ENCODE measurements at places on chromosomes 2 and 18.
A peak's percentile ranks its signal among the peaks of the same experiment; 100 is the strongest.

DNA sequence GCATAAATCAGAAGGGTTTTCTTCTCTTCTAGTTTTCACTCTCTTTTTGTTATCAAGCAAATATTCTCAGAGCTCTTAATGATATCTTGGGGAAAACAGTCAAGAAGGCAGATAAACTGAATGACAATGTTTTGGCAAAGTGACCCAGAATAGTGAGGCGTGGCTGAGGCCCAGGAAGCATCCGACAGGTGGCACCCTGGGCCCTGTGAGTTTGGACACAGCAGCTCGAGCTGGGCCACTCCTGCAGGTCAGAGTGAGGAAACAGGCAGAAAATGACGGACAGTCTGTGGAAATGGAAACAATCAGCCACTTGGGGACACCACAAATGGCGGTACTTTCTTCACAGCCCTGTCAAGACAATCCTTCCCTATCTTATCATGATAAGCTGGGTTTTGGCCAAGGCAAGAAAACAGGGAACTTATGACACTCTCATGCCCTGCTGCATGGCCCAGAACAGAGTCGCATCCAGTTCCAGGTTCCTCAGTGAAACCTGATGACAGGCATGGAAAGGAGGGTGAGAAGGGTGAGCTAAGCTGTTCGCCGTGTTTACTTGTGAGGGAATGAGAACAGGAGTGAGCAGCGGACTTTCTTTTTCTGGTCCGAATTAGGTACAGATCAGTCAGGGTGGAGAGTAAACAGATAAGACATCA, 32.1 kb downstream of the MRPL44 start:
- no peak for DNase-seq

DNA sequence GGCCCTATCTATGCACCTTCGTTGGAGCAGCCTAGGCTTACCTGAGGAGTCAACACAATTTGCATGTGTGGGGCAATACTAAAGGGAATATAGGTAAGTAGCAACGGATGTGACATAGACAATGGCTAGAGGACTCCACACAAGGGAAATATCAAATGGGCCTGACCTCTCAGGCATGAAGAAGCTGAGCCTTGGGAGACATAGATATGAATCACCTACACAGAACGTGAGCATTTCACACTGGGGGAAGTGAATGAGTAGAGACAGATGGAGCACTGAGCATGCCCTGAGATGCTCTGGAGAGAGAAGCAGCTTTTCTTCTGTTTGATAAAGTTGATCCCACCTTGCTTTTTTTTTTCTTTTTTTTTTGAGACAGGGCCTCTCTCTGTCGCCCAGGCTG, 97.9 kb downstream of the ATL2 start:
- DNase-seq: no peak

DNA sequence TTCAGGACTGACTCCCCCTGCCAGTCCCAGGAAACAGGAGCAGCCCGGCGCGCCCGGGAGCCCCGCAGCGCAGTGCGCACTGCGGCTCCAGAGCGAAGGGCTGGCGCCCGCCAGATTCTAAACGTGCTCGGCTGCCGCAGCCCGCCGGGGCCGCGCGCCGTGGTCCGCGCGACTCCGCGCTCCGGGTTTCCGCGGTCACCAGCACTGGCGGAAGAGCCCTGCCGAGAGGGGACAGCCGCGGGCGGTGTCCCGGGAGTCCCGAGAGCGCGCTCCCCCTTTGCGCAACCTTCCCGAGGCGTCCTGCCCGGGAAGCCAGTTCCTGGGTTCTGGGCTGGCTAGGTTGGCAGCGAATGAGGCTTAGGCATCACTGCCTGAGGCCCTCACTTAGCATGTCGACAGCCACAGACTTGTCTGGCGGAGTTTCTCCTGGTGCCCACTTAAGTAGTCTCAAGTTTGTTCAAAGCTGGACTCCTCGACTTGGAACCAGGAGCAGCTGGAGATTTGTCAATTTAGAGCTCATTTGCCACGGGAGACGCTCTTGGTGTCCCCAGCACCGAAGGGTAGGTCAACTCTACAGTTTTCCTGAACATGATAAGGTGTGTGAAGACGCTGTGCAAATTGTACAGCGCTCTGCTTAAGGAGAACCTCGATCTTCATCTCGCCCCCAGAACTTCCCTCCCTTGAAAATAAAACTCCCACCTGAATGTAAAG, 1.5 kb upstream of the VSNL1 start:
- peak; percentile 80 for DNase-seq

DNA sequence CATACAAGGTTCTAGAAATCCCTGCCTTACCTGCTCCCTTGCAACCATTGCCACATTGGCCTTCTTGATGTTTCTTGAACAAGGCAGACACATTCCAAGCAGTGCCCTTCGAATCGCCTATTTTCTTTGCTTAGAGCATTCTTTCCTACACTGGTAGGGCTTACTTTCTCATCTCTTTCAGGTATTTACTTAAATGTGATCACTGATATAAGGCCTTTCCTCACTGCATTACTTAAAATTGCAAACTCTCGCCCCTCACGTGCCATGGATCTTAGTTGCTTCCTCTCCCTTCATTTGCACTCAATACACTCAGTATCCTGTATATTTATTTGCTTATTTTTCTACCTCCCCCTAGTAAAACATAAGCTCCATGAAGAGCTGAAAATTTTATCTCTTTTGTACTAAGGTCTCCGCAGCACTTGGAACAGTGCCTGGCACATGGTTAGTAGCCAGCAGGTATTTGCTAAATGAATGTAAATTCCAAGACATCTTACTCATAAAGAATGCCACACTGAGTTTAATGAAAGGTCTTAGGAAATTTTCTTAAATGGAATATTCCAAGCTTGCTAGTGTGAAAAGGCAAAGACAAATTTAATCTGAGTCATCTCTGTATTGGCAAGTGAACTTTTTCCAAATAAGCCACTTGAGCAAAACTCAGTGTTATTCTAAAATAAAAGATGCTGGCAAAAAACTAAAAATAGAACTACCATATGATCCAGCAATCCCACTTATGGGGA, 42.4 kb upstream of the FIGN start:
- DNase-seq: no peak

GRCh38 chr2:200728630-200729029, 83.1 kb upstream of the BZW1 start:
- no peak for DNase-seq

DNA sequence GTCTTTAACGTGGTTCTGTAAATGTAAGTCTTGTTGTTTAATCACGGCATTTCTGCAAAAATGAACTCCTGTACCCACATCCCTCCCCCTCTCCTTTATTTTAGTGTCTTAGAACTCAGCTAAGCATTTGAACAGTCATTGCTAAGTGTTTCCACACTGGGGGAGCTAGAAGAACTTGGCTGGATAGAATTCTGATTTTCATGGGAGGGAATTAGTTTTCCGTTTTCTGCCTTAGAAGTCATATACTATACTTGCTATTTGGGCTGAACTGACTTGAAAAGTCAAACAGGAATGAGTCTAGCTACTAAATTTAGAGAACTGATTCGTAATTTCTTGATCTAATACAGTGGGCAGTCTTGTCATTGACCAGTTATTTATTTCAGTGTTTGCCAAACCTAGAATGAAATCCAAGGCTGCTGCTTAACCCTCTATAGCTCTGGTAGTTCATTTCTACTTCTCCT, 61.1 kb downstream of the FMNL2 start:
- no peak for DNase-seq

GRCh38 chr2:156343940-156344301, 11.4 kb upstream of the NR4A2 start:
- no peak for DNase-seq

DNA sequence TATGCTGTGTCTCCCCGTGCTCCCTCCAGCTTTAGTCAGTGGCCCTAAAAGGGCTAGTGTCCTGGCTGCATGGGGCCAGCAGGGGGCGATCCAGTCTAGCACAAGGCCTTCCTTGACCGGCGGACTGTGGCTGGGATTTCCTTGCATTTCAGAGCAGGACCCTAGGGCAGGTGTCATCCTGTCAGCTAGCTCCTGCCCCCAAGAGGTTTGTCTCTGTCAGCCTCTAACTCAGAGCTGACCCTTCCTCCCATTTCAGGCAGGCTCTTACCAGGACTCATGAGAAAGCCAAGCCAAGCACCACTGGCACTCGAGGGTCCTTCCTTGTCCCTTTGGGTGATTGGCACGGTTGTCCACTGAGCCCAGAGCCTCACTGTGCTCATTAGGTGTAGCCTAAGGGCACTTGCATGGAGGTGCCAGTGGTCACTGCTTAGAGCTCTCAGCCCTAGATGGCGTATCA, 140.3 kb downstream of the RPIA start:
- DNase-seq: no peak

GRCh38 chr2:6877402-6878304, at the start of gene RSAD2:
Gene RSAD2, plus strand, starts transcription at chr2:6877777. Its CDS starts 24 bp downstream, at chr2:6877801.
- no peak for DNase-seq

- no peak for DNase-seq
These were observed 829.3 kb upstream of the ID2 start for GRCh38 chr2:7852546-7852945.

- no peak for DNase-seq
These were observed 43.9 kb downstream of the ACVR2A start for GRCh38 chr2:147888680-147889079.

DNA sequence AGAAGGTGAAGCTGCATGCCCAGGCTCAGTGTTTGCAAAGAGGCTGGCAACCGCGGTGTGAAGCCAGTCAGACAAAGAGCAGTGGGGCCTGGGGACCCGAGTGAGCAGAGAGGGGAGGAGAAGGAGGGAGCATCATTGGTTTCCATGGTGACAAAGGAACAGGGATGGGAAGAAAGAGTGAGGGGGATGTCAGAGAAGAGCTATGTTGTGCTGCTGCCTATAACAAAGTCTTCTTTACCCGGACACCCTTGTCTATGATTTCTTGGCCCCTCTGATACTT, 14.5 kb downstream of the TMEM247 start:
- DNase-seq: no peak

GRCh38 chr2:84855731-84856130, 25.2 kb downstream of the TRABD2A start:
- DNase-seq: no peak

- DNase-seq: no peak
These were observed 648.5 kb downstream of the IRS1 start for GRCh38 chr2:226151157-226151556.

GRCh38 chr2:241724975-241725870, 9.2 kb upstream of the D2HGDH start:
- DNase-seq: no peak

DNA sequence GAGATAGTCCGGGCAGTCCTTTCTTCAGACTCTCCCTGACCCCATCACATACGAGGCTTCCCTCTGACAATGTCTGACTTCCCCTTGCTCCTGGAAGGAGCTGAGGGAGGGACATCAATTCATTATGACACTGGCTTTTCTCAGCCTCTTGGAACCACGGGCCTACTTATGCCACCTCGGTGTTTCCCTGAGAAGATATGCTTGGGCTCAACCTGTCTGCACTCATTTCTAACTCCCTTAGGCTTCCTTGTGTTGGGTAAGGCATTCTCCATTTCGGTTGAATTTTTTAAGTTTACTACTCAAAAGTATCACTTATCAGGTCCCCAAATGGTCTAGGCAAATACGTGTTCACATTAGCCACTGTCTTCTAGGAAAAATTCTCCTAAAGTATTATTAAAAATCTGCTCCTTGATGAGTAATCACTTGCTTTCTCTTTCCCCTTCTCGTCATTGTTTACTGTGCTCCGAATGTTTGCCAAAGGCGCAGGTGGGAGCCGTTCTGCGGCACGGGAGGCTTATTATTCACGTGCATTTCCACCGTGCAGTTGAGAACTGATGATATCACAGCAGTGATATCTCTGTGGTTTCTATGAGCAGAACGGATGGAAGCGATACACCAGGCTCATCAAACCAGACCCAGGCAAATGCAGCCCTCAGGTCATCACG, 33.1 kb downstream of the ARL4C start:
- no peak for DNase-seq

DNA sequence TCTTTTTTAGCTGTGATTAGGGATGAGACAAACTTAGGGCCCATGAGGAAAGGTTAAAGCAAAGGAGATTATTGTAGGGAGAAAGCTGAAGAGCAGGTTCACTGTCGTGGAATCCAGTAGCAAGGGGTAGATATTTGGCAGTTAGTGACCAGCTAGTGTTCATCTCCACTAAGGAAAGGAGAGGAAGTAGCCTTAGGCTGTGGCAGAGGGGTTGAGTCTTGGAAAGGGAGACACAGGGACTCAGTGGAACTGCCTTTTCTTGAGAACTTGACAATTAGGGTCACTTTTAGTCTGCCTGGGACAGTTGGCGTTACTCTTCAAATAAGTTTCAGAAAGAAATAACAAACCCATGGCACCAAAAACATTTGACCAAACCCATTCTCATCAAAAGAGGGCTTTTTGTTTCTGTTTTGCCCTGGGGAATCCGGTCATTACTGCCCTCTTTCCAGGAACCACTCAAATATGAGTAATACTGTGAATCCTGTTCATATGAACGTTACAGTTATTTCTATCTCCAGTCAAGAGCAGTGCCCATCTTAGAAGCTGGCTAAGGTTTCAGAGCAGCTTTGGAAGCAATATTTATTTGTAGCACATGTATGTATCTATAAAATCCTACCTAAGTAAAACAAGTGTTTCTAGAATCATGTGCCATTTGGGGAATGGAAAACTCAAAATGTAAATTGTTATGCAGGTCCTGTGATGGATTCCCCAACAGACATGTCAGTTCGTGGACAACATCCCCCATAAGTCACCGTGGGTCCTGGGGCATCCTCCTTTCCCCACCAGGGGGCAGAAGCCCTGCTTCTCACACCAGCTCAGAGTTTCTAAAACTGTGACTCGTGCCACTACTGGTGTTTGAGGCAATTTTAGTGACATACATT, 77.3 kb upstream of the PHLPP1 start:
- DNase-seq: no peak

DNA sequence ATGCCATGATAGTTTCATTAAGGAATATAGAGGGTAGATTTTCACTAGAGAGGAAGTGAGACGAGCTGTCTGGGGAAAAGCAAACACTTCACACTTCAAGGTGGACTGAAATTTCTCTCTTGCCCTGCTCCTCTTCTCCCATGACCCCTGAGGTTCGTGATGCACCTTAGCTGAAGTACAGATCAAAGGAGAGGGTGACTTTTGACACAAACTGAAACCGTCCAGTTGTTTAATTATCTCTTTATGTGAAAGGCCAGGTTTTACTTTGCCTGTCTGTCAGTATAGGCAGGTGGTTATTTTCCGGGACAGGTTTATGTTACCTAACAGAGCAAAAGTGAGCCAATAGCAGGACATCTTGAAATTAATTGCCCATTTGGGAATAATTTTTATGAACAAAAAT, 41.0 kb upstream of the FOXI3 start:
- DNase-seq: no peak

GRCh38 chr2:185255566-185255965, 483.0 kb upstream of the FSIP2 start:
- no peak for DNase-seq

DNA sequence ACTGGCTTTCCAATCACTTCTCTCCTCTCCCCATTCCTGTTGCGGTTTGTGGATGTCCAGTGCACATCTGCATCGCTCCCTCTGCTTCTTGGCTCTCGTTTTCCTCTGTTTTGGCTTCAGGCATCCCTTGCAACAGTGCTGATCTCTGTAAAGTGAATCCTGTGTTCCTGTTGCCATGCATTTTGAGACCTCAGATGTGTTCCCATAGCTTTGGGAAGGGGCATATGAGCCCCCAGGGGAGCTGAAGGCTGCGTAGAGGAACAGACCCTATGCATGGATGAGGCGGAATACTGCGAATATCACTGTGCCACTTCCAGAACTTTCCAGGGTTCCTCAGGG, 168.4 kb upstream of the HAAO start:
- no peak for DNase-seq

GRCh38 chr2:74416778-74417177, 4.6 kb downstream of the C2orf81 start:
- DNase-seq: no peak

GRCh38 chr2:235721625-235722024, 227.8 kb downstream of the AGAP1 start:
- no peak for DNase-seq

Data from renal cortex interstitium (tissue), 15 donors.